Chondrocyte (in vitro differentiated cells): ENCODE measurements at places on chromosomes 16 and 17. TPM values are rescaled to one million over a fixed set of nuclear protein-coding genes. Genes with fewer than 3 reads are reported as not detected.

Gene FBXO39
- not detected in 3 replicates for total RNA-seq

Gene GUCY2D
- not detected in 3 replicates for total RNA-seq

Gene TLCD2
- 5.6 to 9.5 TPM (median 9.2 TPM) in 3 replicates for total RNA-seq

Gene TMEM238L
- total RNA-seq, result not detected in 3 replicates

Gene RNF166
- total RNA-seq, result 12.8 to 15.5 TPM (median 14.3 TPM) in 3 replicates

Gene GDPD1
- 1.5 to 3.6 TPM (median 1.9 TPM) in 3 replicates for total RNA-seq

Gene ENPP7
- total RNA-seq, result not detected in 3 replicates

Gene MOSMO
- total RNA-seq, result 9.7 to 11.3 TPM (median 10.7 TPM) in 3 replicates

Gene CCL22
- total RNA-seq, result not detected in 3 replicates

GRCh38 chr16:17346621-17347569, 123.9 kb downstream of the XYLT1 start:
- DNase-seq, result no peak

DNA sequence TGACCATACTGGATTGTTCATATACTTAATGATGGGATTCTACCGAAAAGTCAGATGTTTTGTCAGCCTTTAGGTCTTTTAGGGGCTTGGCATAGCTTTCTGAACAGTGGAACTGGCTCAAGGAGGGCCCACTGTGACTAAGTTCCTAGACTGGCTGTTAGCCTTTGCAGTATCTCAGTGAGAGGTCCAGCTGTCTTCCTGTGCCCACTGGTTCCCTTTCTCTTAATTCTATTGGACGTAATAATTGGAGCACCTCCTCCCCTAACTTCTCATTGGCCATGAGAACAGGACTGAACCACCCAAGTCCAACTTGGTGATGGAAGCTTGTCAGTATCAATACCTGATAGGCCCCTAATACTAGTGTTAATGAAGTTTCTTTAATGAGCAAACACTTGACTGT, 13.5 kb downstream of the KPNA2 start:
- DNase-seq, result no peak

GRCh38 chr17:6259899-6260298, 175.0 kb downstream of the AIPL1 start:
- DNase-seq, result no peak

DNA sequence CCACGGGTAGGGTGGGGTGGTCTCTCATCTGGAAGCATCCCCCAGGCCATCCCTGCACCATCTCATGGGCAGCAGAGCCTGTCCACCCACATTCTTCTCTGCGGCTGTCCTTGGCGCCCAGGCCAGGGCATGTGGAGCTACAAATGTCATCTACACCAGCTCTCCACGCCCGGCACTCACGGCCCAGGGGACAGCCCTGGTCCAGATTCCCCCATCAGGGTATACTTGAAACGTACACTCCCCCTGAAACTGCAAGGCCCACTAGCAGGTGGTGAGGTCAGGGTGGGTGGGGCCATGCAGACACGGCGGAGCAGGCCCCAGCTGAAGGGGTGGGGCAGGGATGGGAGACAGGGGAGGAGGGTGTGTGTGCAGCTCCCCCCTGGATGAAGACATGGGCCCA, 3.2 kb upstream of the SOX8 start:
- no peak for DNase-seq

GRCh38 chr16:795580-796229, 4.8 kb downstream of the GNG13 start:
- no peak for DNase-seq

DNA sequence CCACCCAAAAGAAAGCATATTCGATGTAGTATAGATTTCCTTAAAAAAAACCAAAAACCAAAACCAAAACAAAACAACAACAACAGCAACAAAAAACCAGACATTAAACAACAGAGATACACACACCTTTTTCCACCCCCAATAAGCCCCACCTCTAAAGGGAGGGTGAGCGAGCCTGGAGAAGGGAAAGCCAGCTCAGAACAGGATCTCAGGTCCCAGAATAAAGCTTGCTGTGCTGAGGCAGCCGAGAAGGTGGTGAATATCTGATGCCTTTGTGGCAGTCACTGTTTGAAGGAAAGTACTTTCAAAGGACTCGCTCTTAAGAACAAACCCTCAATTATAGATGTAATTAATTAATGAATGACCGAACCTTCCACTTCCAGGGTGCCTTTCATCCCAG, 470 bp downstream of the KRT23 start:
- no peak for DNase-seq

- DNase-seq, result no peak
These were observed 58.6 kb upstream of the TNRC6A start for GRCh38 chr16:24670623-24671454.

GRCh38 chr16:78953526-78953925, 647.0 kb downstream of the MAF start:
- no peak for DNase-seq

- peak; percentile 83 for DNase-seq
These were observed 454.7 kb downstream of the CDH8 start for GRCh38 chr16:61581417-61582046.

GRCh38 chr16:67845291-67846062, 1.3 kb upstream of the NUTF2 start:
- DNase-seq, result no peak

GRCh38 chr17:83173914-83174361, 94.5 kb downstream of the METRNL start:
- peak; percentile 90 for DNase-seq

DNA sequence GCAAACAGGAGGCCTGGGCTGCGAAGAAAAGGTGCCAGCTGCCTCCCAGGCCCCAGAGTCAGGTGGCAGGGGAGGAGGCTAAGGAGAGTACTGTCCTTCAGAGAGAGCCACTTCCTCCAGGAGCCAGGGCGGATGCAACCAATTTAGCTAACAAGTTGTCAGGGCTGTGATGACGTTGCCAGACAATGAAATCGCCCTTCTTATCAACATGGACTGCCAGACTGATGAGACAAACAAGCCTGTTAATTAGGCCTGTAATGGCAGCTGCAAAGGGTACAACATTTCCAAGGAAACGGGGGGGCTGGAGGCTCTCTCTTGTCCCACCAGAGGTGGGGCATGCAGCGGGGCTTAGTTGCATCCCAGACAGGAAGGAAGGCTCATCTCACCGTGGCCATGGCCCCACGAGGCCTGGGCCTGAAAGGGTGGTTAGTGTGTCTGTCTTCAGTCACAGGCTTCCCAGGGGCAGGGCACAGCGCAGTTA, 111.8 kb downstream of the SDK2 start:
- no peak for DNase-seq

- DNase-seq, result no peak
These were observed 34.6 kb downstream of the OTOA start for GRCh38 chr16:21698169-21699032.

DNA sequence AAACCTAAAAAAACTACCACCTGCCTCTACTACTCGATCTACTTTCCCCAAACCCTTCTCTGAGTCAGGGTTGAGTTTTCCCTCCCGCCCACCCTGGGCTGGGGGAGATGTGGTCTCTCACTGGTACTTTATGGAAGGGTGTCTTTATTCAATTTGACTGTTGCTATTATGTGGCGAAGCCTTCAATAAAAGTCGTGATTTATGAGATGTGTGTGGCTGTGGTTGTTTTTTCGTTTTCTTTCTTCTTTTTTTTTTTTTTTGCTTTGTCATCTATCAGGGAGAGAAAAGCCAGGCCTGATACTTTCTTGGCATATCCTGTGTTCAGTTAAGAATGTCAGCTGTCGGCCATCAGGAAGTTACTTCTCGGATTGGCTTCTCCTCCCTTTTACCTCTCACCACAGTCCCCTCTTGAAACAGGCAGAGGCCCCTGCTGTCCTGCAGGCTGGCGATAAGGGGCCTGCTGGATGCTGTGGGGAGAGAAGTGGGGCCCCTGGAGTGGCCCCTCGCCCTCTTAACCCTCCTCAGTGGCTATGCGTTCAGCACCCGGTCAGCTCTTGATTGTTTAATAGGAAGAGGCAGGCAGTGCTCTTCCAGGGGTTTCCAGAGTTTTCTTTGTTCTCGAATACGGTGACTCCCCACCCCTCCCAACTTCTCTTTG, 123.0 kb downstream of the MSI2 start:
- no peak for DNase-seq

DNA sequence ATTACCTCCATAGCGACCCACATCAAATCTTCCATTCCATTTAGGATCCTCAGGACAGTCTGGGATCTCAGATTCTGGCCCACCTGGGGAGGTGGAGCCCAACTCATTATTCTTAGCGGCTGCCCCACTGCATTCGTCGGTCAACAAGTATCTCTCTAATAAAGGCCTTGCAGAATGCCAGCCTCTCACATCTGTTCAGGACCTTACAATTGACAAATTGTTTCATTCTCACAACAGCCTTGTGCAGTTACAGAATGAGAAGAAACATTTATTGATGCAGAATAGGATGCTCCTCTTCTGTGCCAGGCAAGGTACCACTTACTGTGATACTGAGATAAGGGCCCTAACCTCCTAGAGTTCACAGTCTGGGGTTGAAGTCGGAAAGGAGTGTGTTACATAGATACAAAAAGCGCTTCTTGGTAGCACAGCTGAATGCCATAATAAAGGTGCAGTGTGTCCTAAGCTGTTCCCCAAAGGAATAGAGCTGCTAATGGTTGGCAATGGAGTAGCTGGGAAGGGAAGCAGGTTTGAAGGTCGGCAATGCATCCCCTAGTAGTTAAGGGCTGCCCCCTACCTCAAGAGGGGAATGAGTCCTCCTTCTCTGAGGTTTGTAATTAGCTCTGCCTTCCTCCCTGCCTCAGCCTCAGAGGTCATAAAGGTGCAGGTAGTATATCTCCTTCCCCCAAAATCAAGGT, 2.3 kb upstream of the MPP2 start:
- no peak for DNase-seq

GRCh38 chr17:58319173-58320162, 9.1 kb downstream of the TSPOAP1 start:
- DNase-seq, result peak; percentile 82

GRCh38 chr17:814371-814770, 32.2 kb downstream of the MRM3 start:
- DNase-seq, result no peak

- DNase-seq, result no peak
These were observed 25.7 kb downstream of the TRPV2 start for GRCh38 chr17:16440901-16441629.

- DNase-seq, result no peak
These were observed 824 bp downstream of the SOX8 start for GRCh38 chr16:982145-983043.

- DNase-seq, result no peak
These were observed 662.0 kb downstream of the CDH11 start for GRCh38 chr16:64459821-64460220.

DNA sequence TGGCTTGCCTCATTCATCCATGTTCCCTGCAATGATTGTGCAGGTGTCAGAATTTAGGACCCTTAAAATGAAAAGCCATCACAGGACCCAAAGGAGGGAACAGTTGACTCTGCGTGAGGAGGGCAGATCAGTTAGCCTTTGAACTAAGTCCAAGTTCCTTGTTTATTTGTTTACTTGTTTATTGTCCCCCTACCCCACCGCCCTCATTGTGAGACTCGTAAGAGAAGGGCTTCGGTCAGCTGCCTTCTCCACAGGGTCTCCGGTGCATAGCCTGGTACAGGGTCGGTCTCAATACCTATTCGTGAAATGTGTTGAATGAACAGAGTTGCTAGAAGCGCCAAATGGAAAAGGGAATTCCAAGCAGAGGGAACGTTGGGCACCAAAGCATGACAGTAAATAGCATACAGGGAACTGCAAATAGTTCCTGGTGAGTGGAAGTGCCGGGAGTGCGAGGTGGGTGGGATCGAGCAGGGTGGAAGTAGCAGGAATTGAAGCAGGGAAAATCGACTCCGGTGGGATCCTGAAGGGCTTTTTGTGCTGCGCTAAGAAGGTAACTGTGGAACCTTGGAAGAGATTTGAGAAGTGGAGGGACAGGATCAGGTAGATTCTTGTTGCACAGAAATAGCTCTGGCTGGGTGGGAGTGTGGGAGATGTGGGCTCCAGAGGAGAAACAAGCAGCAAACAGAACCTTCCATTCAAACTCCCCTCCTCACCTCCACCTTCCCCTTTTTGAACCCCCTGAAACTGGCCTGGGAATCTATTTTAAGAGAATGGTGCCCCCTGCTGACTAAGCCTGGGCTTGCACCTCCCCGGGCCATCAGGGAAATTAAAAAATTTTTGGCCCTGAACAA, 12.7 kb downstream of the SLC35B1 start:
- DNase-seq, result peak; percentile 18

DNA sequence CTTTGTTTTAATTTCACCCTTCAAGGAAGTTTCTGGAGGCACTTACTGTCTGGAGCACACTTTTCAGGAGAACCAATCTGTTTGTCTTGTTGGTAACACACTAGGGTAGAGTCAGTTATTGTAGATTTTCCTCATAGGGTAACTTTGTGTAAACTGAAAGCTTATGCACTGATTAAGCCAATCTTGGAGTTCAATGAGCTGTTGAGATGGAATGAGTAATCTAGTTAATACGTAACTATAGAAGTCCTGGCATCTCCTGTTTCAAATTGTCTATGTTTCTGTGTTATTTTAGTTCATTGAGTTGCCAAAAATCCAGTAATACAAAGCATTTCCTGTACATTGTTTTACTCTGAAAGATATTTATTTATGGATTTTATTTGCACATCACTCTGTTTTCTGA, 111.6 kb upstream of the HAS3 start:
- DNase-seq, result no peak

- DNase-seq, result no peak
These were observed 2.7 kb upstream of the AP1G1 start for GRCh38 chr16:71811261-71811803.

DNA sequence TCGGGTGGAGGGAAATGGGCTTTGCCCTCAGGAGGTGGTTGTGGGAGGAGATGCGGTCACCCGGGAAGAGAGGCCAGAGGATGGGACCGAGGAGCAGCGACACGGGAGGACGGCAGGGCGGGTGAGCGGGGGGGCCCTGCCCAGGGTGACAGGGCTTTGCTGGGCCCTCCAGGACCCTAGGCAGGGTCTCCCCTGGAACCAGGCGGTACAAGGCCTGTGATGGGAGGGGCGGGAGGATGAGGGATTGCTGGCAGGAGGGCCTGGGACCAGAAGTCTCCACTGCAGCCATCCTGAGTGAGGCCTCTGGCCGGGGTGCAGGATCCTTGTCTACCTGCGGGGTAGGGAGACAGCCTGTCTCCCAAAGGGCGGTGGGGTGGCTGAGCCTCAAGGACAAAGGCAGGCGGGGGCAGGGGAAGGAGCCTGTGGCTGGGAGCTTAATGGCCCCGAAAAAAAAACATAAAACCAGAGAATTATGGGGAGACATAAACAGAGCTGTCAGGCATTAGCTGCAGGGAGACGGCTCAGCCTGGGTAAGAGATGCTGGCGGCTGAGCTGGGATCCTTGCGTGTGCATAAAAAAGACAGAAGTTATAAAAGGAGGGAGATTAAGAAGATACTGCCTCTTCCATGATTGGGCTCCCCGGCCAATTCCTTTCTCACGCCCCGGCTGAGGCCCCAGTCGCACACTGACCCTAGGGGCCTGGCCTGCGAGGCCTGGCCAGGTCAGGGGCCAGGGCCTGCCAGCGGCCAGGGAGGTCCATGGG, 66.7 kb downstream of the SREBF1 start:
- DNase-seq, result peak; percentile 82
